ENCODE measurements at places on chromosomes 7 and 10. TPM values are rescaled to one million over a fixed set of nuclear protein-coding genes. Genes with fewer than 3 reads are reported as not detected.

COBL gene
- total RNA-seq, result under 0.01 TPM

SH2D4B gene
- under 0.01 TPM for total RNA-seq

NUTM2D gene
- 0.77 TPM for total RNA-seq

PSMC2 gene
- total RNA-seq, result 166 TPM

PDE6C gene
- not detected for total RNA-seq

RBM20 gene
- total RNA-seq, result 1.5 TPM

CFAP69 gene
- total RNA-seq, result 0.63 TPM

ITPRID1 gene
- not detected for total RNA-seq

TMEM140 gene
- total RNA-seq, result 49.4 TPM

LDB3 gene
- not detected for total RNA-seq

NACAD gene
- 0.39 TPM for total RNA-seq

CALHM1 gene
- not detected for total RNA-seq

SSC4D gene
- 0.63 TPM for total RNA-seq

CDK14 gene
- total RNA-seq, result 1.2 TPM

TRIM56 gene
- total RNA-seq, result 8.9 TPM

GIMAP2 gene
- 34.0 TPM for total RNA-seq

FOXP2 gene
- 7.6 TPM for total RNA-seq

AGR2 gene
- total RNA-seq, result not detected

FGFR2 gene
- 0.13 TPM for total RNA-seq

TAS2R3 gene
- 0.89 TPM for total RNA-seq

MOGAT3 gene
- not detected for total RNA-seq

AVL9 gene
- 35.2 TPM for total RNA-seq
